ENCODE measurements at places on chromosomes 3 and 15.

GRCh38 chr3:45610119-45610518, 15.6 kb downstream of the LIMD1 start:
- no peak for DNase-seq

DNA sequence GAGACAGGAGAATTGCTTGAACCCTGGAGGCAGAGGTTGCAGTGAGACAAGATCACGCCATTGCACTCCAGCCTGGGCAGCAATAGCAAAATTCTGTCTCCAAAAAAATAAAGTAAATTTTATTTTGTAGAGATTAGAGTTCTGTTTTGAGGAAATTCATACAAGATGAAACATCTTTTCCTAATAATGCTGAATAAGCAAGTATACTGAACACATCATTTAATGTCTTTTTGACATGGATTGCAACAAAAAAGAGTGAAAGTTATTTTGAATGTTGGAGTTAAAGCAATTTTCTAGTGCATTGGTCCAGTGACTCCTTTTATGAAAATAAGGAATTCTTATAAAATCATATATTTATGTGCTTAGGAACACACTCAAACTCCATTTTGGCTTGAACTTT, 20.5 kb downstream of the LCTL start:
- DNase-seq: no peak

DNA sequence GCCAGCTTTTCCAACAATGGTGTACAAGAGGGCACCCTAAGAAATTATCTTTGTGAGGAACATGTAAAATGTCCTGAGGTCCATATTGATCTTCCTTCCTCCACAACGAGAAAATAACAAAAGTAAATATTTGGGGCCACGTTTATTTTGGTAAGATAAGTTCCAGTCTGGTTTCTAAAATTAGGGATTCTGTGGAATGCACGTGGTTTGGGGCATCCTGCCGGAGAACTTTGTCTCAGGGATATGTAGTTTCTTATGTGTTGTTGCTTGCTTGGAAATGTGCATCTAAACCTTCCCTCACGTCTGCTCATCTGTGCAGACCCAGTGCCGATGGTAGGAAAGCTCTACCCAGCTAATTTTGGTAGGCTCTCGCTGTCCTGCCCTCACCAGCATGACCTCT, 62.8 kb downstream of the CTDSPL start:
- no peak for DNase-seq

- no peak for DNase-seq
These were observed 89.2 kb downstream of the SEC22A start for GRCh38 chr3:123290962-123291361.

DNA sequence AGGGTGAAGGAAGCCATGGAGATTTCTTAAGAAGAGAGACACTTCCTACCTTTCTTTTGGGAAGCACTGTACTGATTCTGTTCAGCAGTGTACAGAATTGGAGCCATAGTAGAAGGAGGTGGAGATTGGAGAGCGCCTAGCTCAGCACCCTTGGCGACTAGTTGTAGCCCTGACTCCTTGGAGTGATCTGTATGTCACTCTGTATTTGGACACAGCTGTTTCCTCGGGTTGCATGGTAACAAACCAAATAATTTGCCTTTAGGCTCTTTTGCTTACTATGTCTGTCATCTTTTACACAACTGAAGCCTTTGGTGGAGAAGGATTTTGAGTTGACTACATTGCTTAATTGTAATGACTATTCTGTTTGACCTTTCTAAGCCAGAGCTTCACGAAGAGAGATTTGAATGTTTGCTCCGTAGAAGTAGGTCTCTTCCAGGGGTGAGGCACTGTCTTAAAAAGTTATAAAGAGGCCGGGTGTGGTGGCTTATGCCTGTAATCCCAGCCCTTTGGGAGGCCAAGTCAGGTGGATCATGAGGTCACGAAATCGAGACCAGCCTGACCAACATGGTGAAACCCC, 77.1 kb downstream of the AKAP13 start:
- no peak for DNase-seq

DNA sequence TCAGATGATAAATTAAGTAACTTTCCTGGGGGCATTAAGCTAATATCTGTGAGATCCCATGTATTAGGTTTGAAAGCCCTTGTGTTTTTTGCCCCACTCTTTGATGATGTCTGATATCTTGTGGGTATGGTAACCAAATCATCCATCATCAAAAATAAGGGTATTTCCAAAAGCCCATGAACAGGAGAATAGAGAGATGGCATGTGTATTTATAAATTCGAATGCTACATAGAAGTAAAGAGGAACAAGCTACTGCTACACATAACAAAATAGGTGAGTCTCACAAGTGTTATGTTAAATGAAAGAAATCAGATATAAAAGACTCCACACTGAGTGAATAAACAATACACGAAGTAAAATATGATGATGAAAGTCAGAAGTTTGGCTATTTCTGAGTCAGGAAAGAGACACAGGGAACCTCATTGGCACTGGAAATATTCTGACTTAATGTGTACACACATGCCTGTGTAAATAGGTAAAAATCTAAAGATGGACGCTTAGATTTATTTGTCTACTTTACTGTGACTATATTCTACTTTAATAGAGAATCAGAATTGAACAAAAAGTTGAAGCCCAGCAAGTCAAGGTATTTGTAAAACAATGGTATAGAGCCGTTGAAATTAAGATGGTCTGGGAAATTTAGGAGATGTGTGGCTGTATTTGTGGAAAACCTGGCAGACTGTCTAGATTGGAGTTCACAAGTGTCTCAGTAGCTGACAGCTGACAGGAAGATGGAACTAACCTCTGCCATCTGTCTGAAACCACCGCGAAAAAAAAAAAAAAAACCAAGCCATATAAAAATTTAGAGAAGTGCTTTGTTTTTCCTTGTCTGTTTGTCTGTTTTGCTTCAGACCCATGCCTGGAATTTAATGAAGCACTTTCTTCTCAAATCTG, 111.0 kb upstream of the TGFBR2 start:
- no peak for DNase-seq

GRCh38 chr3:170712798-170713197, 126.9 kb upstream of the SLC7A14 start:
- DNase-seq: no peak

DNA sequence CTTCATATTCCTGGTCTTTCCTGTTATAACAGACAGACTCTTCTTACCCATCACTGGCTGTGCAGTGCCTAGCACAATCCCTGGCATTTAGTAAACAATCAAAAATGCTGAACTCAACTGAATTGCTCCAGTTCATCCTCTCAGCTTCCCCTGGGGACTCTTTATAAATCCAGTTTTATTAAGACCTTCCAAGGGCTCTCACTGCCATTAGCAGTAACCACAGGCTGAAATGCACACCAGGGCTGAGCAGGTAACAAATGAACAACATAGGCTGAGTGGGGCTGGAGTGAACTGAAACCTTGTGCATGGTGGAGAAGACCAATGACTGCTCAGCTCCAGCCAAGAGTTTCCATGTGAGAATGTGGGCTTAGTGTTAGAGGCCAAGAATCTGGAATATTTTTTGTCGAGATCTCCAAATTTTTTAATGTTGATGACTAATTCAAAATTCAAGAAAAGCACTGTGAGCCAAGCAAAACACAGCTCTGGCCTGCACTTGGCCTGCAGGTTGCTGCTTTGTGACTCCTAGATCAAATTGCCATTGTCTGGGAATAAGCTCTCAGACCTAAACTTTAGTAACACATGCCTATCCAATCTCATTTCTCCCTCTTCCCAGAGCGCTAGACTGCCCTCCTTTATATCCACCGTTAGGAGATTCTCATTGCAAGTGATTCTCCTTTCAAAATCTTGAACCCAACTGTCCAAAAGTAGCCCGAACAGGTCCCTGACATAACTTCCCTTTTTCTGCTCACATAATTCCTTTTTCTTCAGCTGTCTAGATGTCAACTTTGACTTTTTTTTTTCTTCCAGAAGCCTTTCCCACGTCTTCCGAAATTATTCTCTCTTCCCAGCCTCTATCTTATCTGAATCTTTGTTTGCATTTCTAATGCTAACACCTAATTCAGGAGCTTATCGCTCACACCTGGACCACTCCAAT, 7.4 kb downstream of the SQOR start:
- no peak for DNase-seq

- DNase-seq: no peak
These were observed 879 bp upstream of the PDHB start for GRCh38 chr3:58434511-58434910.

DNA sequence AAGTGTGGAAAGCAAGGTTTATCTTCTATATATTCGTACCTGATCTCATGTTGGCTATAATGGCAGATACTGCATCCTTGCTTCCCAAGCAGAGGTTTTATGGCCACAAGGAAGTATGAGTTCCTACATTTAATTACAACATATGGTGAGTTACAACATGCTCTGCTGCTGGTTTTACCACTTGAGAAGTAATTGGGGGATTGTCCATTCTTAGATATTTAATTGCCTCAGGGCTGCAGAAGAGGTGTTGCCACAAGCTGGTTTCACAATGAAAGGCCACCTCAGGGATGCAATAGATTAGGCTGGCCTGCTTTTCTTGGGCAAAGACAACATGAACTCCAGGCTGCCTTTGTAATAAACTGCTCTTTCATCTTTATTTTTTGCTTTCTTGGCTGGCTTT, 48.6 kb downstream of the RAP2B start:
- no peak for DNase-seq

- DNase-seq: no peak
These were observed 383.6 kb upstream of the NR2F2 start for GRCh38 chr15:95946926-95947325.

DNA sequence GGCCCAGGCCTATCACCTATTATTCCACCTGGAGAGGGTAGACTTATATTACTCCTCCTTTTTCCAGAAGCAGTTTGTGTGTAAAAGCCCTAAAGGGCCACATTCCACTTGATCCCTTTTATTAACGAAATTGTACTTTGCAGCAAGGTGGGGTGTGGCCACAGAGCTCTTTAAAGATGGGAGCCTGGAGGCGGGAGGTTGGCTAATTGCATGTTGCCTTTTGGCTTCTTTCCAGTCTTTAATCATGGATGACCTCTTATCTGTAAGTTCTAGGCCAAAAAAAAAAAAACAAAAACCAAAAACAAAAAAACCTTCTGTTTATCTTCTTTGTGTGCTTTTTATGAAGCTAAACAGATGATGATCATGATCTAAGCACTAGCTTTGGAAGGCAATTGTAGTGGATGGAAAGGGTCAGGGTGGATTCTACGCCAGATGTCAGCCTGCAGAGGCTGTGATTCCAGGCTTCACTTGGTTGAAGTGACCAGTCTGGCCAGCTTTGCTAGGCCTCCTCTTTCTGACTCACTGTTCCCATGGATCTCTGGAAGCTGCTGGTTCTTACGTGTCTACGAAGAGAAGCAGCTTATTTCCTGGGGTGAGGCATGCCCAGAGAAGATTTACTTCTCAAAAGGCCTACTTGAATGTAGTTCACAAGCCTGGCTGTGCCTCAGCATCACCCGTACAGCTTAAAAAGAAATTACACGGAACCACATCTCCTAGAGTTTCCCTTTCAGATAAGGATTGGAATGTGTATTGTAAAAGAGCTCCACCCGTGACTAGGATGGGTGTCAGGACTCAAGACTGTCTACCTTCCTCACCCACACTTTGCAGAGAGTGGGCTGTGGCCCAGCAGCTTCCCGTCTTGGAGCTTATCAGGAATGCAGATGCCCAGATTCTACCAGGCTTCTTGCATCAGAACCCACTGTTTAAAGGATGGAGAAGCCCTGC, 330.9 kb upstream of the C2CD4B start:
- peak; percentile 40 for DNase-seq

DNA sequence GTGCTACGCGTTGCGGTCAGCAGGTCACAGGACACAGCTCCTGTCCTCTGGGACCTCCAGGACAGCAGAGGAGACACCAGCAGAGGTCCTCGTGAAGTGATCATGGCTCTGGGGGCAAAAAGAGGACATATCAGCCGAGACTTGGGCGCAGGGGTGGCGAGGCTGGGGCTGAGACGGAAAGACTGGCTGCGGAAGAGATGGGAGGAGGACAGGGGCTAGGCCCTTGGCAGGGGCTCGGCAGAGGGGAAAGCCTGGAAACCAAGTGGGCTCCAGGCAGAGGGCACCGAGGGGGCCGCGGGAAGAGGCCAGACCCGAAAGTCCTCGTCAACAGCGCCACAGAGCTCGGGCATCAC, 4.9 kb upstream of the CFAP100 start:
- DNase-seq: no peak

GRCh38 chr15:52428297-52428696, 100.4 kb downstream of the MYO5A start:
- no peak for DNase-seq

DNA sequence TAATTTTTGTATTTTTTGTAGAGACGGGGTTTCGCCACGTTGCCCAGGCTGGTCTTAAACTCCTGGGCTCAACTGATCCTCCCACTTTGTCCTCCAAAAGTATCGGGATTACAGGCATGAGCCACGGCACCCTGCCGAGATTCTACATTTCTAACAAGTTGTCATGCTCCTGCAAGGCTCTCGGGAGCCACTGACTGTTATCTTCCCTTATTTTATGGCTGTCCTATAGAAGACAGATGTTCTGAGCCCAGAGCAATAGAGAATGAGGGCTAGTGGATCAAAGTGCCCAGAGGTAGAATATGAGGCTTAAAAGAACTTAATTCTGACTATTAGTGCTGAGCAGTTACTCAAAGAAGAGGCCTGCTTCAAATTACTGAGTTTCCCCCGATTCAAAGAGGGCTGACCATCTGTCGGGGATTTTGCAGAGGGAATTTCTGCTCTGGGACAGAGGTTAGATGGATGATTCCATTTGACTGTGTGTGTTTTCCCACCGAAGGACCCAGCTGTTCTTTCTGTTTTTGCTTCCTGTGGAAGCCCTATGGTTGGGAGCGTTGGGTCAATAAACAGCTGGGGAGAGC, 39.5 kb downstream of the ITPR1 start:
- DNase-seq: no peak

Measured in small intestine (tissue), 16 donors.